ENCODE measurements at places on chromosomes 1 and 21.

DNA sequence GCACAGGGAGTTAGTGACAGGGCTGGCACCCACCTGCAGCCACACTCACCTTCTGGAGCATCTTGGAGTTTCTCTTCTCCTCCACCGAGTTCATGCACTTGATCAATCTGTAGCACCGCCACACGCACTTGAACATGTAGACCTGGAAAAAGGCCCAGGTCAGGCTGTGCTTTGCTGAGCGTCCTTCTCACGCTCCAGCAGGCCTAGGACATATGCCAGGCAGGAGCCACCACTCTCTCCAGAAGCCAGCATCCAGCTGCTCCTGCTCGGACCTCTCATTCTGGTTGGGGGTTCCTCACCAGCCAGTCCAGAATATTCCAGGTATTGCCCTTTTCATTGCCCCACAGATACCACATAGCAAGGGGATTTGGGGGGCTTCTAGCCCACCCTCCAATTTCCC is 11.7 kb upstream of the MATN1 start:
- DNase-seq: peak; percentile 94

DNA sequence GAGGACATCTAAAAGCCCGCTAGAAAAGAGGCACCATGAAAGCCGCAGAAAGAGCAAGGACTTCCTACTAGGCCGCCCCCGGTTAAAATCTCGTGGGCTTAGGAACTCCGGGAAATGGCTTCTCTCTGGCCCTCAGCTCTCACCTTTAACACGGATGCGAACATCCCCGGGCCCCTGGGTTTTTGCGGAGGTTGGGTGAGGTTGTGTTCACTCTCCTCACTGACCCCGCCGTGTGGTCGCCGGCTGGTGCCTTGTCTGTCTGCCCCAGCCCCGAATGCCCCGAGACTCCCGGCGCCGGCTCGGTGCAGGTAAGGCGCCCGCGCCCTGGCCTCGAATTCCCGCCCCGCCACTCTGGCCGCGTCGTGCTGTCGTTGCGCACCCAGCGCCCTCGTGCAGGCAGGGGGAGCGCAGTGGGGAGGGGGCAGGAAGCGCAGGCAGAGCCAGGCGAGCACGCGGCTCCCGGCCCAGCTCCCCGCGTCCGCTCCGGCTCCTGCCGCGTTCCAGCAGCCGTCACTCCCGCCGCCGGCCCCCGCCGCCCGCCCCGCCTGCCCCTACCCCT is at the start of gene SHISAL2A:
Gene SHISAL2A, plus strand, starts transcription at position 437 of the 559 bp plus-strand sequence. CDS start 326 bp downstream, outside the sequence.
- no peak for DNase-seq

GRCh38 chr1:100924991-100925390 is 29.1 kb downstream of the SLC30A7 start:
- DNase-seq: no peak

DNA sequence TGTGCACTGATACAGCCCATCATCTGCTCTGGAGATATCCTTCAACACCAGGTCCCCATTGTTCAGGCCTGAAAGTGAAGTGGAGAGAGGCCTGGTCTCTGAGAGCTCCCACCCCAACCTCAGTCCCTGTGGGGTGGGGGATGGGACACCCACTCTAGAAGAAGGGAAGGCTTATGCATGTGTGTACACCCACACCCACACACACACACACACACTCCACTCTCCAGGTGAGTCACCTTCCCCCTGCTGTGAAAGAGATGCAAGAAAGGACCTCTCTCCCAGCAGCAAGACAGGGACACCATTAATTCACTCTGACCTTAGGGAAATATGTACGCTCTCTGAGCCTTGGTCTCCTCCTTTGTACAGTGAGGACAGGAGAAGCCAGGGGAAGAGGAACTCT is 5.9 kb downstream of the VSIG8 start:
- DNase-seq: no peak

DNA sequence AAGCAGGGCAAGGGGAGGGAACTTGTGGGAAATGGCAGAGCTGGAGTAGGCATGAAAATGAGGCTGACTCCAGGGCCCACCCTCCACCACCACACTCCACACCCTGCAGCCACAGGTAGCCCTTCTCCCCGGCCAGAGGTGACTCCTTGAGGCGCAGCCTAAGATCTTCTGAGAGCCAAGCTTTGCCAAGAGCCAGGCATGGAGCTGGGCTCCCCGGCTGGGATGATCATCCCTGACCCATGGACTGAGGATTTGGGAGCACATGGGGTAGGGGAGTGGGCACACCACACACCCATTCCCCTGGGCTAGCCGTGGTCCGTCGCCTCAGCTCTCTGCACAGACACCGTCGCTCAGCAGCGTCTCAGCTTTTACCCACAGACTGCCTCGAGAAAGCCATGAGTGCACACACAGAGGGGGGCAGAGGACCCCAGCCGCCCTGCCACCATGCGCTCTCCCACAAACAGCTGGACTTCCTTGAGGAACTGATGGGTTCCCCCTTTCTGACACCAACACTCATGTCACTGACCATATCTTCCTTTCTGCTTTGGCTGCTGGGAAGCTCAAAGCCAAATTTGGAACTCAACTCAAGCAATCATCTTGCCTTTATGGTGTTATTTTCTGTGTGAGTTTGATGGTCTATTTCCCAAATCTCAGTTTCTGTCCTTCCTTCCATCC is 123.6 kb upstream of the RUNX3 start:
- DNase-seq: no peak

DNA sequence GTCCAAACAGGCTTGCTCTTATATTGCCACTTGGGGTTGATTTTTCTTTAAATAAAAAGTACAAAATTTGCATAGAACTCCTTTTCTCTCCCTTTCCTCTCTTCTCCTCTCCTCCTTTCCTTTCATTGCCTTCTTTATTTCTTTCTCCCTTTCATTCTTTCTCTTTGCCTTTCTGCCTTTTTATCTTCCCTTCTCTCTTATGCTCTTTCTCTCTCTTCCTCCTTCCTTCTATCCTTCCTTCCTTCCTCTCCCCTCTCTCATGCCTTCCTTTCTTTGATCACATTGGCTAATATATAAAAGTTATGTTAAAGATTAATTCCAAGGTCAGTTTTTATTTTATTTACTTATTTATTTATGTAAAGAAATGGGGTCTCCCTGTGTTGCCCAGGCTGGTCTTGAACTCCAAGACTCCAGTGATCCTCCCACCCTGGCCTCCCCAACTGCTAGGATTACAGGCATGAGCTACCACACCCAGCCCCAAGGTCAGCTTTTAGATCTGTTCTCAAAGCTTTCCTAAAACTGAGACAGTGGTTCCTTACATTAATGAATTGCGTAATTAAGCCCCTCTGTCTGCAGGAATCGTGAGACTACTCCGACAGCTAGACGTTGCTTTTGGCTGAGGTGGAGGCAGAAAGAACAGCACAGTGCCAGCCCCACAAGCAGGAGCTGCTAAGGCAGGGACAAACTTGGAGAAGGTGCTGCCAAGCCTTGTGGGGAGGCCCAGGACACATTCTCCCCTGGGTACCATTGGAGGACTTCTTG is 361.9 kb downstream of the SIPA1L2 start:
- DNase-seq: no peak

GRCh38 chr1:7250176-7250575 is 464.9 kb downstream of the CAMTA1 start:
- DNase-seq: no peak

DNA sequence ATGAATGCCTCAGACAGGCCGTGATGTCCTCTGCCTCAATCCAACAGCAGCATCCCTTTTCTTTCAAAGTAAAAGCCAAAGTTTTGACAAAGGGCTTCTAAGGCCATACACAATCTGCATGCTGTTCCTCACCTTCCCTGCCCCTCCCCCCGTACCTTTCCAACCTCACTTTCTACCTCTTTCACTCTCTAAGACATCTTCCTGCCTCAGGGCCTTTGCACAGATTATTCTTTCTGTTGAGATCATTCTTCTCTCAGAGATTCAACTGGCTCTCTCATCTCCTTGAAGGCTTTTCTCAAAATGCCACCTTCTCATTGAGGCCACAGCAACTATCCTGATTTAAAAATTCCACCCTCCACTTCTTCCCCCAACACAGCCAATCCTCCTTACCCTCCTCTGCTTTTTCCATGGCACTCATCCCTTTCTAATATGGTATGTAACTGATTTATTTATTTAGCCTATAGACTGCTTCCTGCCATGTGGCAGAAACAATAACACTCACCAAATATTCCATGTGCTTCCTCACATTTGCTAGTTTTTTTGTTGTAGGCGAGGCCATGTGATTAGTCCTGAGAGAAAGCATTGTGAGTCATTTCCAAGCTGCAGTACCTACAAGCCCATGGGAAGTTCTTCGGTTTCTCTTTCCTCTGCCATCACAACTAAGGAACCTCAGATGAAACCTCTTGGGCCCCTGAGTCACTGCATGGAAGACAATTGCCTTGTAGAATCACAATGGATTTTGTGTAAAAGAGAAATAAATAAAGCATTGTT is 58.7 kb upstream of the GADD45A start:
- no peak for DNase-seq

DNA sequence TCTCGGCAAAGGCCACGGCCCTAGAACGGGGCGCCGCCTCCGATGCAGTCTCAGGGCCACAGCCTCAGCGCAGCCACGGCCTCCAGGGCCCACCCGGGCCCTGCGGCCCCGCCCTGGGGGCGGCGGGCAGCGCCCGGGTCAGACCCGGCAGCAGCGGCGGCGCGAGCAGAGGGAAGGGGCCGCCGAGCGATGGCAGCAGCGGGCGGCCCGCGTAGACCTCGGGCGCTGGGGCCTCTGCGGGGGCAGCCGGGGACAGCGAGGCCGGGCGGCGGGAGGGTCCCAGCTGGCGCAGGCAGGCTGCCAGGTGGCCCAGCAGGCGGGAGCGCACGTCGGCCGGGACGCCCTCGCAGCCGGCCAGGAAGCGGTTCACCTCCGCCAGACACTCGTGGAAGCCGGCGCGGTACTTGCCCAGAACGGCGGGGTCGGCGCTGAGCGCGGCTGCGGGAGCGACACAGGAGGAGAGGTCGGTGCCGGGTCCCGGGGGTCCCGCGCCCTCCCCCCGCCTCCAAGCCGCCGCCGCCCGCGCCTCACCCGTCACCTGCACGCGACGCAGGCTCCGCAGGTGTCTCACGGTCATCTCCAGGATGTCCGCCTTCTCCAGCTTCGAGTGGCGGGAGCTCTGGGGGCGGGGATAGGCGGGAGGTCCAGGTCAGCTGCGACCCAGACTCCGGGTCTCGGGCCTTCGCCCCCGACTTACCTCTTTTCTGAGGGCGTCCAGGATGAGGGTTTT is 737 bp downstream of the HES4 start:
- no peak for DNase-seq

- DNase-seq: no peak
These were observed 120.0 kb downstream of the GIPC2 start for GRCh38 chr1:78165816-78166215.

- no peak for DNase-seq
These were observed 29.8 kb downstream of the PARP1 start for GRCh38 chr1:226378071-226378470.

GRCh38 chr1:27507960-27508665 is 18.1 kb upstream of the WASF2 start:
- DNase-seq: no peak

- DNase-seq: no peak
These were observed 30.2 kb upstream of the PRSS38 start for GRCh38 chr1:227785094-227785804.

DNA sequence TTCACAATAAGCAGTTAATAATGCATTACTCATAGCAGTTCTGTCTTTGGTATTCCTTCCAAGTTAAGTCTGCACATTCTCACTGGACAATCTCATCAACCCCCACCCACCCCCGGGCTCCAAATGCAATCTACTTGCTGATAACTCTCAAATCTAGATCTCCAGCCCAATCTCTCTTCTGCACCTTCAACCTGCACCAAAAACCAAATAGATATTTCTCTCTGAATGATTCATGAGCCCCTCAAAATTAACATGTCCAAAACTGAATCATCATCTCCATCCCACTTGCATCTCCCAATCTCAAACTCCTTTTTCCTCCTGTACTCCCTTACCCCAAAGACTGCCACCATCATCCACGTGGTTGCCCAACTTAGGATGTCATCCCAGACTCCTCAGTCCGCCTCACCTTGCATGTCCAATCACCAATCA is 2.7 kb downstream of the DOCK7 start:
- no peak for DNase-seq

GRCh38 chr1:61240878-61241277 is 158.5 kb downstream of the NFIA start:
- no peak for DNase-seq

Data from DMS79 (cell line).